Left forelimb (tissue), 1 donor: ENCODE measurements at places on chromosomes 6 and 20.
A peak's percentile ranks its signal among the peaks of the same experiment; 100 is the strongest.

DNA sequence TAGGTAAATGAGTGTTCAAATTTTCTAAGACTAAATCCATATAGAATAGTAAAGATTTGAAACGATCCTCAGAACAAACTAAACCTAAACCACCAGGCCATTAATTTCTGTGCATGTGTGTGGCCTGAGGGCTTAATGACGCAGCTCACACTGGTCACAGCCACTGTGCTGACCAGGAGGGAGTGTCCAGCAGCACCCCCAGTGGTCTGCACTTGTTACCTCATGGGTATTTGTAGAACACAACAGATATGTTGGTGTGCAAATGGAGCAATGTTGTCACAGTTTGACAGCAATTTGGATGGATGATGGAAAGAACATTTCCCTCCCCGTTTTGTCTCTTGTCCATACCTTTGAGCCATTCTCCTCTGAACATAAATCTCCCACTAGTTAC is 122.4 kb upstream of the EXOC2 start:
- no peak for DNase-seq

- no peak for DNase-seq
These were observed 1.5 kb downstream of the PPIL1 start for GRCh38 chr6:36873115-36873514.

- peak; percentile 54 for DNase-seq
These were observed 2.7 kb downstream of the GFRA4 start for GRCh38 chr20:3660262-3661059.

GRCh38 chr20:33897313-33897912 is 86.3 kb downstream of the CHMP4B start:
- DNase-seq: no peak

DNA sequence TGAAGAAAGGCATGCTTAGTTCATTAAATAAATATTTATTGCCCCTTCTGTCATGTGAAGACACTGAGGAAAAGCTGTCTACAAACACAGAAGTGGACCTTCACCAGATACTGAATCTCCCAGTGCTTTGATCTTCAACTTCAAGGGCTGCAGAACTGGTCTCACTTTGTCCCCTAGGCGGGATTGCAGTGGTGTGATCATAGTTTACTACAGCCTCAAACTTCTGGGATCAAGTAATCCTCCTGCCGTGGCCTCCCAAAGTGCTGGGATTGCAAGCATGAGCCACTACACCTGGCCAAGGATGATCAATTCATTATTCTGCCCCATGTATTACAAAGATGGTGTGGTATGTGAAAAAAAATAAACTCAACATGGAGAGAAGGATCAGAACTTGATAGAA is 496.2 kb upstream of the HS3ST5 start:
- no peak for DNase-seq

- DNase-seq: no peak
These were observed 293.8 kb downstream of the ZNF217 start for GRCh38 chr20:53299831-53300230.

DNA sequence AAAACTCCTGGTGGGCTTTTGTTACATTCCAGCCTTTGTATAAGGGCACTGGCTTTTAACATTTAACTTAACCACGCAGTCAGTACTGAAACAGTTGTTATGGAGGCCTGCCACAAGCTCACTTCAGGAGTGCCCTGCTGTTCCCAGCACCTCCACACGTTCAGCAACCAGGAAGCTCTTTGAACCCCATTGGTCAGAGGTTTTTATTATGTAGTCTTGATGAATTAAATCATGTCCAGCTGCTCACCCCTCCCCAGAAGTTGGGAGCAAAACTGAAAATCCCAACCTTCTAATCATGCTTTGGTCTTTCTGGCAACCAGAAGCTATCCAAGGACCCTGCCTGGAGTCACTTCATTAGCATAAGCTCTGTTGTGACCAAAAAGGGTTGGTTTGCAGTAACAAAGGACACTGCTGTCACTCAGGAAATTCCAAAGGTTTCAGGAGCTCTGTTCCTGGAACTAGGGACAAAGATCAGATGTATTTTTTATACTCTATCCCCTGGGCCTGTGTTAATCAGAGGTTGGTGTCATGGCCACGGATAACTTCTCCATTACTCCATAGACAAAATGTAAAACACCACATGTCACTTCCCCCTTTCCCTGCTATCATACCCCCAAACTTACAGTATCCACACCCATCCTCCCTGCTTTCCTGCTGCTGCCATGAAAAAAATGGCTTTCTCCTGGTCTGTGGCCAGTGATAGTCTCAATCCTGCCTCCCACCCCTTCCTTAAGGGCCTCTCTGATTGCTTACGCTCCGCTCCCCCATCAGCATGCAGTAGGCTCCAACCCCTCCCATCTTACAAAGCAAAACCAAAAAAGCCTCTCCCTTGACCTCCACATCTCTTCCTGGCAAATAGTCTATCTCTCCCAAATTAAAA is 3.1 kb downstream of the ARMC12 start:
- no peak for DNase-seq

- DNase-seq: no peak
These were observed 47.1 kb downstream of the TRIM27 start for GRCh38 chr6:28876710-28877109.

DNA sequence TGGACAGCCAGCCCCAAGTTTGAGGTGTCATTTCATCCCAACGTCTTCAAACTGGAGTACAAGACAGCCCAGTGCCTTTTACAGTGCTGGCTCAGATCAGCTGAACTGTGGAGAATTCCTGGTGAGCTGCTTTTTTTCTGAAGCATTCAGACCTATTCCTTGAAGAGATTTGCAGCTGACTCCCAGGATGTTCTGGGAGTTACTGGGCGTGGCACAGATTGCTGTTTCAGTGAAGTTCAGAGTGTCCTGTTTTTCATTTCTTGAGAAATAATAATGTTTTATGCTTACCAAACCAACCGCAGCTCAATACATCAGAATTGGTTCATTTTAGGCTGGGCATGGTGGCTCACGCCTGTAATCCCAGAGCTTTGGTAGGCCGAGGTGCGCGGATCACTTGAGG is 33.4 kb upstream of the SRPK1 start:
- DNase-seq: no peak

GRCh38 chr20:51400051-51400926 is 142.2 kb downstream of the NFATC2 start:
- DNase-seq: no peak

DNA sequence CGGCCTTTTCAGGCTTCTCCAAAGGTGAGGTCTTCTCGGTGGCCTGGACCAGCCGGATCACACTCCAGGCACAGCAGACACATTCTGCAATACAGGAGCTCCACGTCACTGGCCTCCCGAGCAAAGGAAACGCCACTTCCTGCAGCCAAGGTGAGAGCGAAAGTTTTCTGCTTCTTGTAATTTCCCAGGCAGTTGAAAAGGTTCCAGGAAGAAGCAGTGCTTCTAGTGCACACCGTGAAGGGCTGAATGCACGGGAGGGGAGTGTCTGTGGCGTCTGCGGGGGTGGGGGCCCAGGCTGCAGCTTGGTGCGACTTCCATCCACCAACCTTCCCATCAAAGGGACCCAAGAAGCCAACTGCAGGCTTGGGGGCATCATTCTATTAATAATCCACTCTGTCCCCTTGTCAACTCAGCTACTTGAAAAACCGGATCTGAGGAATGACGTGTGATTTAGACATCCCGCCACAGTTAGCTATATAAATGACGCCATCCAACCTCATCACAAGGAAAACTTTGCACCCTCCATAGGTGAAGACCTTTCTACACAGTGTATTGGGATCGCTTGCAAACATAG is 61.1 kb downstream of the NFATC2 start:
- DNase-seq: no peak

DNA sequence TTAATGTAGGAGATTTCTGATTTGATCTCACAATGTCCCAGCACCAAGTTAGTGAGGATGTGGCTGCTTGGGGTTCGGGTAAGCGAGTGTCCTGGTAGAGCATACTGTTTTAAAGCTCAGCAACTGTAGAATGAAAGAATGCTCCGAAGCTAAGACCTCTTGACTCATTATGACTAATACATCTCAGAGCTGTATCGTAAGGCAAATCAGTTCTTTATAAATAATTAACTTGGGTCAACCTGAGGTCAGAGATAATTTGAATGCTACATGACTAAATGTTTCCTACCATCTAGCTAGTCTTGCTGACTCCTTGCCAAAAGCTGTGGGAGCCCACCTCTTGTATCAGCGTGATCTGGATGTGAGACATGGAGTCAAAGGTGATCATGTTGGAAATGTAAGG is 128.8 kb upstream of the PDE7B start:
- DNase-seq: no peak
